ENCODE measurements at places on chromosomes 6 and 20.

DNA sequence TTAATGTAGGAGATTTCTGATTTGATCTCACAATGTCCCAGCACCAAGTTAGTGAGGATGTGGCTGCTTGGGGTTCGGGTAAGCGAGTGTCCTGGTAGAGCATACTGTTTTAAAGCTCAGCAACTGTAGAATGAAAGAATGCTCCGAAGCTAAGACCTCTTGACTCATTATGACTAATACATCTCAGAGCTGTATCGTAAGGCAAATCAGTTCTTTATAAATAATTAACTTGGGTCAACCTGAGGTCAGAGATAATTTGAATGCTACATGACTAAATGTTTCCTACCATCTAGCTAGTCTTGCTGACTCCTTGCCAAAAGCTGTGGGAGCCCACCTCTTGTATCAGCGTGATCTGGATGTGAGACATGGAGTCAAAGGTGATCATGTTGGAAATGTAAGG, 128.8 kb upstream of the PDE7B start:
- peak; percentile 33 for DNase-seq

GRCh38 chr6:130994319-130995097, 68.5 kb downstream of the EPB41L2 start:
- no peak for DNase-seq

GRCh38 chr6:157410045-157410444, 29.1 kb downstream of the ZDHHC14 start:
- no peak for DNase-seq

GRCh38 chr6:106442395-106442794, 81.9 kb downstream of the CRYBG1 start:
- no peak for DNase-seq

- no peak for DNase-seq
Measured at GRCh38 chr6:81565071-81565470, 187.4 kb downstream of the TENT5A start.

- no peak for DNase-seq
Measured at GRCh38 chr20:64001607-64002011, 20.7 kb downstream of the PRPF6 start.

GRCh38 chr6:91970700-91971099, 1383.8 kb upstream of the MAP3K7 start:
- DNase-seq, result no peak

DNA sequence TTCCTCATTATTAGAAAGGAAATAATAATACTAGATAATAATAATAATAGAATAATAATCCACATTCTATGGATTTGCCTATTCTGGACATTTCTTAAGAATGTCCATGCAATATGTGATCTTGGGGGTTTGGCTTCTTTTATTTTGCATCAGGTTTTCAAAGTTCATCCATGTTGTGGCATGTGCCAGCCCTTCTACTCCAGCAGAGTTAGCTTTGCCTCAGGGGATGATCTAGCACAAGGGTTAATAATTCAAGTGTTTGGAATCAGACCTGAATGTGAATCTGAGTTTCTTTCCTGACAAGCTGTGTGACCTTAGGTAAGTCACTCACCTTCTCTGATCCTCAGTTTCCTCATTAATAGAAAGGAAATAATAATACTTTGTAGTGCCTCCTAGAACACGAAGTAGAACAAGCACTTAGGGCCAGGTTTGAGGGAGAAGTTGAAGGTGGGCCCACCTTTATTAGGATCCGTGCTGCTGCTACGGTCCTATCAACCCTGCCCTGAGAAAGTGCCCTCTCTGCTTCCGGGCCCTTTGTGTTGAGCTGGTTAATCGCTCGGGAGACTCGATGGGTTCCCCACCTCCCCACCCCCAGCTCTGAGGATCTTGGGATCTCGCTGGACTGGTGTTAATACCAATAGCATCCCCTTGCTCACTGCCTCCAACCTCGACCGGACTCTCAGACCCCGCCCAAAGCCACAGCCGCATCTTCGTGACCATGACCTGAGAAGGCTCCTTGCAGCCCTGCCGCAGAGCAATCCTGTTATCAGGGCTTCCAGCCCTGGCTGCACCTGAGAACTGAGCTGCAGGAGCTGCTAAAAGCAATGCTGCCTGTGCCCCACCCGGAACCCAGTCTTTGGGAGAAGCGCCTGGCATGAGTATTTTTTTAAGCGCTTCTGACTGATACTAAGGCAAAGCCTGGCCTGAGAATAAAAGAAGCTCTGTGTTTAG, 26.9 kb downstream of the RBM38 start:
- no peak for DNase-seq

GRCh38 chr20:43749734-43750294, 23.0 kb upstream of the GTSF1L start:
- peak; percentile 21 for DNase-seq

All from renal pelvis (tissue), 12 donors.